ENCODE measurements at places on chromosomes 5 and 9. TPM values are rescaled to one million over a fixed set of nuclear protein-coding genes. Genes with fewer than 3 reads are reported as not detected.

GRCh38 chr9:135889564-135890189 is 17.7 kb downstream of the CAMSAP1 start:
- no peak for DNase-seq

Gene CCNJL
- total RNA-seq: 0.86 TPM

GRCh38 chr5:72556351-72557166 is 49.3 kb upstream of the ZNF366 start:
- peak; percentile 78 for DNase-seq

Gene CORO2A
- 2.2 TPM for total RNA-seq

DNA sequence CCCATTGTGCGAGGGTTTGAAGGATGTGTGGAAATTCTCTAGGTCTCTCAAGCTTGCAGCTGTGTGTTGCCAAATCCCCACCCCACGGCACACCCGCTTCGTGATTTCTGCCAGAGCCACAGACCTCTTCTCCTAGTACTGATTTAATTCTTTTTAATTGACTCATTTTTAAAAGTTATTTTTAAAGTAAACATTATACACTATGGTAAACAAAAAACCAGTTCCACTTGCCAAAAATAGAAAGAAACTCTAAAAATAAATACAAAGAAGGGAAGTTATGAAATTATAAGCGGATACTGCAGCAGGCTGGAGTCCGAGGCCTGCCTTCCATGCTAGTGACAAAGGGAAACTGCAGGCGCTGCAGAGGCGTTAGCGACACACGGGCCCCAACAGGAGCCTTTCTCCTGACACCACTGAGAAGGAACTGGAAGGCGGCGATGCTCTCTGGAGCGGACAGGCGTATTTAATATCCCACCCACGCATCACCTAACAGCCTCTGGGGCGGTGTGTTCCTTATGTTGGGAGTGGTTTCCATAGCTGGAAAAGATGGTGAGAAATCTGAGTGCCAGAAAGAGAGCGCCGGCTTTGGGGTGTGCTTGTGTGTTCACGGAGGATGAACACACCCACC is 122.5 kb downstream of the COL23A1 start:
- peak; percentile 48 for DNase-seq

DNA sequence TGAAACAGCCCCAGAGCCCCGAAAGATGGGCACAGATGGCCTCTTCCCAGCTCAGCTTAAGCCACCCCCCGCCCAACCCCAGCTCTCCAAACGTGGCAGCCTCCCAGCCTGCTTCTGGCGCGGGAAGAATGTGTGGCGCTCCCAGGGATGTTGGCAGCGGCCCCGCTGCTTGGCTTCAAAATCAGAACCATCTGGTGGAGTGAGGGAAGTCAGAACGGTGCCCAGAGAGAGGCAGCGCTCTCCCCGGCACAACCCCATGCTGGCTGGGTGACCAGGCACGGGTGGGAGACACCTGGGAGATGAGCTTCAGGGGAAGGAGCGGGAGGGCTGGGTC is 72.7 kb upstream of the ORM1 start:
- DNase-seq: peak; percentile 77

DNA sequence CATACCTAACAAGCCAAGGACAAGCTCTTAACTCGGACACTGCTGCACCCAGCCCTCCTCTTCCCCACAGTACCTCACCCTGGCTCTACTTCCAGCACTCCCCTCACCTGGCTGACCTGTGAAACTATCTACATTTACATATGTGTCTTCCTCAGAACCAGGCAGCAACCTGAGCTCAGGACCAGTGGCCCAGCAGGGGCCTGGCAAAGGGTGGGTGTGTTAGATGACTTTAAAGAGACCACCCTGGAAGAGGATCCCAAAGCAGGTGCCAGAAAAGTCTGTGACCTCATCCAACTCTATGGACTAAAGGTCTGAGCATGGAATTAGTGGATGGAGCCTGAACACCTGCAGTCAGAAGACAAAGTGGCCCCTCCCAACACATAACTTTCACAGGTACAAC is 400.9 kb downstream of the SPOCK1 start:
- no peak for DNase-seq

DNA sequence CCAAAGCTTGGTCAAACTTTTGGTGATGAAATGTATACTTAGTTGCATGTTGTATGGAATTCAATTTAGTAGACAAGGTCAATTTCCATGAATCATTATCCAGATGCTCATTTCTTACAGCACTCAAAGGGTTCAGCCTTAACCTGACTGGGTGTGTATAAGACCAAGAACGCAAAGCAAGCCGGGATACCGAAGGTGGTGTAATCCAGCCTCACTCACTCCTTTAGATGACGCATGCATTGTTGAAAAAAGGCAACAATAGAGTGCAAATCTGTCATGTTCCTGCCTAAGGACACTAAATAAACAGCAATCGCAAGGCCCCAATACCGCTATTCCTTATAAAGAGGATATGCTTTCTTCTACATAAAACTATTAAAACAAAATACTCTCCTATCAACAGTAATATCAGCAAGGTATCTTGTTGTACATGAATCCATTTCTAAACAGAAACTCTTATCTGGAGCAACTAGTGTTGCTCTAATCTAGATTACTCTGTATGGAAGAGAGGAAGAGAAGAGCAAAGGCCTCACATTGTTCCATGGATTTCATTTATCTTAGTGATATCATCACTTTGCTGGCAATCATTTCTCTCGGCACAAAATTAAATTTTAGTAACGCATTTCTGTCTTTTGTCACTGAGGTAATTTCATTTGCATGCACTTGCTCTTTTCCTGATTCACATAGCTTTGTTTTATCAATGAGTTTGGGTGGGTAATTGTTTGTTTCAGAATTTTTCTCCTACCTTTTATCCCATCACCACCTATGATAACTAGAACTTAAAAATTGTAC is 96.2 kb downstream of the PLK2 start:
- no peak for DNase-seq

DNA sequence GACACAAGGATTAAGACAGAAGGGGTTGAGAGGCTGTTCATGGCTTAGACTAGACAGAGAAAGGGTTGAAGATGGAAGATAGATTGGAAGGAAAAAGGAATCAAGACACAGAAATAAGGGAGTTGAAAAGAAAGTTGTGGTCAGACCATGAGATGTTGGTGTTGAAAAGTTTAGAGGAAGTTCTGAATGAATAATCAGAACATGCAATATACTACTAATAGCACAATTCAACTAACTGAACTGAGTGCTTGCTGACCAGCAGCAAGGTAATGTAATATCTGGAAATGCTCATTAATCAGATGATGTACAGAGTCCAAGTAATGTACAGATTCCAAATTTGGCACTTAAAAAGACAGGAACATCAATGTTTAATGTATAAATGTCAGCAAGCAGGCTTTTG is 10.6 kb upstream of the NNT start:
- no peak for DNase-seq

DNA sequence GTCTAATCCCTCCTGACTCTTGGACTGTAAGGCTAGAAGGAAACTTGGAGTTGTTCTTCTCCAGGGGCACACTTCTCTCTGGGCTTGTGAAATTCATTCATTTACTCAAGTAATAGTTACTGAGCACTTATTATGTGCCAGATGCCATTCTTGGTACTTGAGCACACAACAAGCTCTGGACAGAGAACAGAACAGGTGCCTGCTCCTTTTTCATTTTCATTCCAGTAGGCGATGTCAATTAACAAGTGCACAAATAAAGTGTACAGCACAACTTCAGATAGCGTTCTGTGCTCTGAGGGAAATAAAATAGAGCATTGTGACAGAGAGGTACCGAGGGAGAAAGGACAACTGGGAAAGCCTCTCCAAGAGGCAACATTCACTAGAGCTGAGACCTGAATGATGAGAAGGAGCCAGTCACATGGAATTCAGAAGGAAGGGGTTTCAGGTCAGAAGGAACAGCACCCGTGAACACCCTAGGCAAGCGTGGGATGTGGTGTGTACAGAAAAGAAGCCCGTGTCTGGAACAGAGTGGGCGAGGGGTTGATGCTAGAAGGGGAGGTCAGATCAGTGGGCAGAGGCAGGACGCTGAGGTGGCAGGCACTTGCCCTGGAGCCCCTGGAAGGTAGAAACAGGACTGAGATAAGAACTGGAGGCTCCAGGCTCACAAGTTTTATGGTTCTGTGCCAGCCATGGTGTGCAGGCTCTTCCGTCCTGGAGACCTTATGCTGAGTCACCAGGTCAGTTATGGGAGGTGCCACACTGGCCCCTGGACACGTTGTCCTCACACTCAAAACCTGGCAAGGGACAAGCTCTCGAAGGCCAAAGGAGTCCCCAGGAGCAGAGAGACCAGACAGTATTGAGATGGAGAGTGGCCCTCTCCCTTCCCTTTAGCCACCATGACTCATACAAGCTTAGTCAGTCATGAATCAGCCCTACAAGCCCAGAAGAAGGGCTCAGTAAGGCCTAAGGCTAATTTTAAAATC is 7.2 kb upstream of the ABLIM3 start:
- DNase-seq: peak; percentile 70

Gene FOXD4
- total RNA-seq: 0.43 TPM

DNA sequence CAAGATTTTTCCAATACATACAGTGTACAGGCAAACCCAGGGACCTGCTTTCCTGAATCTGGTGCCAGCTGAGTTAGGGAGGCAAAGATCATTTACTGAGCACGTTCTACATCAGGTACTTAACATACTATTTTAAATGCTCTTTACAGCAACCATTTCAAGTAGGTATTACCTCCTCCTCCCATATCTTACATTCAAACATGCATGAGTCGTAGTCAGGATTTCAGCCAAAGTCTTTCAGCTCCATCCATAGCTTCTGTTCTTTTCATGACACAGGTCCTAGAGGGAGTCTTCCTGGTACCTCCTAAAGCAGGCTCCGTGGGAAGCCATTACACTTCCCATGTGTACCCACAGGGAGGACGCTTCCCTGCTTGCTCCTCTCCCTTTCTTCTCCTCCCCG is 11.7 kb downstream of the KCNV2 start:
- no peak for DNase-seq

Gene PCDHGB3
- 5.2 TPM for total RNA-seq

GRCh38 chr5:87827539-87827938 is 414.8 kb upstream of the CCNH start:
- peak; percentile 32 for DNase-seq

Gene ACTBL2
- total RNA-seq: 0.97 TPM

Gene TTC39B
- total RNA-seq: 13.5 TPM

GRCh38 chr5:142800776-142801494 is 30.8 kb downstream of the ARHGAP26 start:
- DNase-seq: no peak

DNA sequence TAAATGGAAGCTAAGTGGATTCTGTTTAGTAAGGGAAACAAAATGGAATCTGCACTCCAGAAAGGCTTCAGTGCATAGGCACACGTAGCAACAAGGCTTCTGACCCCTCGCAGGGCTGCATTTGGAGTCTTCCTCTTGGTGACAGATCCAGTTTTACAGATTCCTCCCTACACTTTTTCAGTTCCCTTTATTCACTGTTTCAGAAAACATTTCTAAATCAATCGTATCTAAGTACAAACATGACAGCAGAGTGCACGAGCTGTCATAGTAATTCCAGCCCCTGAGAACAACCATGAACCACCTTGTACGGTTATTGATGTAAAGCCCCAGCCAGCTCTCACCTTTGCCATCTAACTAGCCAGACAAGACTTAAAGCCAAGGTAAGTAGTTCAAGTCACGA is 491.6 kb downstream of the SEMA5A start:
- DNase-seq: no peak

DNA sequence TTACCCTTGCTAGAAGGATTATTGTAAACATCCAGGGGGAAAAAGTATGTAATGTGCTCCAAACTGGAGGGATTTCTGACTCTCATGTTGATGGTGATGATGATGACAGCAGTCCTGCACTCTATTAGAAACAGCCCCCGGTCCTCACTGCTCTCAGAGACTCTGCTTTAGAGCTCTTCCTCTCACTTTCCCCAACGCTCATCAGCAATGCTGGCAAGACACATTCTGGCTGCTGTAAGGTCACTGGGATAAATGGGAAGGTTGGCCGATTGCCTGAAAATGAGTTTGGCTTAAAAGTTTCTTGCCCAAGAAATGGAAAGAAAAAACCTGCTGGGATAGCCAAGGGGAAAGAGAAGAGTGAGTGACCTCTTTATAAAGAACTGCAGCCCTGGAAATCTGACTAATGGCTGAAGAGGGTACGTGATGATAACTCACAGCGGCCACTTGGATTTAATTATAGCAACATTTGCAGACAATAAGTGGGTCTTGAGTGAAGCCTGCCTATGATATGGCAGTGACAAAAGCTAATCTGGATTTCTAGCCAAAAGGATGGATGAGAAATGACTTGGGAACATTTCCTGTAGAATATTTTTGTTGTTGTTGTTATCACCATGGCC is 235.8 kb downstream of the TMEM38B start:
- DNase-seq: no peak

GRCh38 chr9:74948937-74949336 is 3.8 kb downstream of the C9orf40 start:
- no peak for DNase-seq

Gene INSL6
- total RNA-seq: 0.64 TPM

DNA sequence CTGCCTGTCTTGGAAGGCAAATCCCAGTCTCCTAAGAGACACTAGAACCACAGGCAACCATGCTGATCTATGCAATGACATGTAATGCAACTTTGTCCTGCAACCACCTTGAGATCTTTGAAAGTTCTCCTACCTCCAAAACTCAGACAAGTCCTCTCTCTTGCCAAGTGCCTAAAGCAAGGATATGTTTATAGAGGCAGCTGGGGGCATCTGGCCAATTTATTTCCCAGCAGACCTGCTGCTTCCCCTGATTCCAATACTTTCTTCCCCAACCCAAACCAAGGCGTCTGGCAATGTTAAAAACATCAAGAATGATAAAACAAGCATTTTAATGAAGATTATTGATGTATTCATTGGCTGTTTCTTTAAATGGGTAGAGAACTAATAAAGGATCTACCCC is 138.4 kb downstream of the DOCK8 start:
- DNase-seq: no peak

- DNase-seq: no peak
Observed at GRCh38 chr9:134570711-134571325, 70.8 kb upstream of the COL5A1 start.

- DNase-seq: no peak
Observed at GRCh38 chr9:27124151-27124550, 15.1 kb downstream of the TEK start.

Gene NMUR2
- total RNA-seq: not detected

Gene IL7R
- 74.7 TPM for total RNA-seq

- DNase-seq: no peak
Observed at GRCh38 chr5:178990491-178990890, 4.6 kb downstream of the GRM6 start.

- DNase-seq: no peak
Observed at GRCh38 chr5:73135021-73135420, 14.6 kb downstream of the TMEM171 start.

Gene SETD9
- total RNA-seq: 9.3 TPM

DNA sequence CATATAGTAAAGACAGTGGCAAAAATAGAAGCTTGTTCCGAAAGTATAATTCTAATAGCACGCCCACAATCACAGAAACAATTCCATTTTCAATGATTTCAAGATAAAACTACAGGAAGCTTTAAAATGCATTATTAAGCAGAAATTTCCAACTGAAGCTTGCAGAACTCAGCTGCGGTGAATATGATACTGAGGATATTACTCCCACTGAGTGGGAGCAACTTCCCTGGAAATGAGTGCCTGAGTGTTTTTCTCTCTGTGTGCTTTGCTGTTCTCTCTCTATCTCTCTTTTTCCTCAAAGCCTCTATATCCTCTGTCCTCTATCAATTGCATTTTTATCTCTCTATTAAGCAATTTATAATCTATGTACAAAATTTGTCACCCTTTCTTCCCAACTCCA is 187.5 kb upstream of the PRDM9 start:
- no peak for DNase-seq

Gene CREB3
- 107 TPM for total RNA-seq

Measured in fibroblast of villous mesenchyme (primary cell).